ENCODE measurements at places on chromosomes 11 and 22. TPM values are rescaled to one million over a fixed set of nuclear protein-coding genes. Genes with fewer than 3 reads are reported as not detected.

The PATE2 gene
- not detected for total RNA-seq

GRCh38 chr11:25441421-25441820 is 890.5 kb upstream of the ANO3 start:
- no peak for DNase-seq

GRCh38 chr11:95680169-95680929 is 109.2 kb downstream of the FAM76B start:
- DNase-seq: no peak

- DNase-seq: no peak
Measured at GRCh38 chr11:78832226-78832947, 257.7 kb upstream of the NARS2 start.

The MRPL48 gene
- 41.6 TPM for total RNA-seq
